ENCODE measurements at places on chromosomes 11 and 22.
A peak's percentile ranks its signal among the peaks of the same experiment; 100 is the strongest.

- DNase-seq: no peak
These were observed 1098.0 kb downstream of the BRD1 start for GRCh38 chr22:48729499-48730171.

DNA sequence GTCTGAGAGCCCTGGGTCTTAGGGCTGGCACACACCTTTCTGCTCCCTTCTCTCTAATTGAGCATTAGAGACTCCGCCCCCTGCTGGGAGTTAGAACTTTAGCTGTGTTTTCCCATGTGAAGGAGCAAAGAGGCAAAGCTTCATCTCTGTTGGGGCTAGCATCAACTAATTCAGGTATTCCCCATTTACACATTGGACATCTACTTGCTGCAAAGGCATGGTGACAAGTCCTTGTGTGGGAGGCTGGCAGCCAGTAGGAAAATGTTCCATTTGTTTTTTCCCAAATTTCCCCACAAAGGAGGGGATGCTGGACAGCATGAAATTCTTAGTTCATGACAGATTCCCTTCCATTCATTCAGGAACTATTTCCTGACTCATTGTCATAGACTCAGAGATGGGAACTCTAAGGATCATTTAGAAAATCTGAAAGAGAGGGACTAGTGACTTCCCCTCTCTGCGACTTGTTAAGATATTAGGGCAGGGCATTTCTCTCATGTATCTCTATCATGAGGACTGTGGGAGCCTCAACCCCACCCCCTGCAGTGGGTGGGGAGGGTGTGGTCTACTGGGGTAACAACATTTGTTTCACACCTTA, 3.6 kb downstream of the CD44 start:
- DNase-seq: peak; percentile 71

DNA sequence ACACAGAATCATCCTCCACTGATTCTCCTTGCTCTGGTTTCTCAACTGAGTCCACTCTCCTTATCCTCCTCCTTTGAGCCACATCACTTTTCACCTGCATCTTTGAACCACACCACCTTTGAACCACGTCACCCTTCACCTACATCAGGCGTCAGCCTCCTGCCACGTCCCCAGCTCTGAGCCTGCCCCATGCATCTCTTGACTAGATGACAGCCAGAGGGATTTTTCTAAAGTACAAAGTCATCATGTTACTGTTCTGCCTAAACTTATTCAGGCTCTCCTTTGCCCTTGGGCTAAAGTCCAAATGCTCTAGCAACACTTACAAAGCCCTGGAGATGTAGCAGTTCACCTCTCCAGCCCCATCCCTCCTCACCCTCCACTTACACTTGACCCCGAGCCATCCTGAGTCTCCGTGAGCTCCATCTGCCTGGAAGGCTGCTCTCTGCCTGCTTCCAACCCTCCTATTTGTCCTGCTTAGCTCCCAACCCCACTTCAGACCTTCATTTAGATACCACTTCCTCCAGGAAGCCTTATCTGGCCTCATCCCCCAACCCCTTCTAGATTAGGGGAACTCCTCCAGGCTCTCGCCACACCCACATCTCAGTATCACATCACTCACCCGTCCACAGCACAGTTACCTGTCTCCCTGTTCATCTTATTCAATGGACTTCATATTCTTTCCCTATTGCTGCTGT, 3.7 kb upstream of the MS4A10 start:
- DNase-seq: no peak

DNA sequence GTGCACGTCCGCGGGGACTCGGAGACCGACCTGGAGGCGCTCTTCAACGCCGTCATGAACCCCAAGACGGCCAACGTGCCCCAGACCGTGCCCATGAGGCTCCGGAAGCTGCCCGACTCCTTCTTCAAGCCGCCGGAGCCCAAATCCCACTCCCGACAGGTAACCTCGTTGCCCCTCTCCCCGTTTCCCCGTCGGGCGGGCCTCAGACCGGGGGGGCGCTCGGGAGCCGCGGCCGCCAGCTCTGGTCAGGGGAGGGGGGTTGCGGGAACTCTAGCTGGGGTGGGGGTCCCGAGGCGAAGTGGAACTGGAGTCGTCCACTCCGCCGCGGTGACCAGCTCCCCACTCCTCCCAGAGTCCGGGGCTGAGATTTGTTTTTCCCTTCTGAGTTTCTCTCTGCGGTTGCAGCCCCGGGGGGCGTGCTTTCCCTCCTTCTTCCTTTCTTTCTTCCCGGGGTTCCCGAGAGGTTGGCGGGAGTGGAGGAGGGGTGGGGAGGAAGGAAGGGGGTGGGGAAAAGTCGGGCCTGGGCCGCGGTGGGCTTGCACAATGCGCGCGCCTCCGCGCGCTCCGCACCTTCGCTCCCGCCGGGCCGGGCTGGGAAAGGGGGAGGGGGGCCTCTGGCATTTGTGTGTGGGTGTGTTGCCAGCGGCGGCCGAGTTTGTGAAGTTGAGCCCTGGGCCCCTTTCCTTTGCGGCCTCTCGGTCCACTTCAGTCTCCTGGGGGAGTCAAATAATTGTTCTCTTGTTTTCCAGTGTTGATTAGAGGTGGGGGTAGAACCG, 952 bp downstream of the YAP1 start:
- DNase-seq: no peak

DNA sequence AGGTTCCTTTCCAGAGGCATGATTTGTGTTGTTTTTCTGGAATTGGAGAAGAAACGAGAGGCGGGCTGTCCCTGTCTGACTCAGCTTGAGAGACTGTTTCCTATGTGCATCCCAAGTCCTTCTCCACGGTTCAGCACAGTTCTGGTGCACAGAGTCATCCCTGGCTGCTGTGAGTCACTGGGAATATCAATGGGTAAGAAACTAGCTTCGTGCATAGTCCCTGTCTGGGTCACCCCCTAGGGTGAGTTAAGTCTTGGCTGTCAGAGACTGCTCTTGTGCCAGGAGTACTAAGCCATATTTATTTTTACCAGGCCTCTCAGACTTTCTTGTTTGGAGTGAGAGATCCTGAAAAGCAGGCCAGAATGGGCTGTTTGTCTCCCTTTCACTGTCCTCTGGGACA, 2.4 kb upstream of the LRP4 start:
- no peak for DNase-seq

DNA sequence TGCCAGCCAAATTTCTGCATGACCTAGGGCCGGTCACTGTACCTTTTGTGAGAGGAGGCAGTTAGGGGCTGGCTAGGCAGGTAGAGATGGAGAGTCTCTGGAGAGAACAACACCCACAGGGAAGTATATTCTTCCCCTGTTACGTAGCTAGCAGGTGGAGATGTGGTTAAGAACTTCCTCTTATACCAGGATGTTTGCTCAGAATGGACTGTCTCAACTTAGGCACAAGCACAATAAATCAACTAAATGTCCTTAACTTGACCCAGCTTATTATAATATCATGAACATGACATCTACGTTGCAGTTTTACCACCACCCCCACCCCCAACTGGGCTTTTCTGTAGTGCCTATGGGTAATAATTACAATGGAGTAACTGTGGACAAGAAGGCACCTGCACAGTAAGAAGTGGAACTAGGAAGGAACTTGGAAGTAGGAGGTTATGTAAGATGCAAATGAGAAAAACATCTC, 60.7 kb upstream of the MPEG1 start:
- no peak for DNase-seq

DNA sequence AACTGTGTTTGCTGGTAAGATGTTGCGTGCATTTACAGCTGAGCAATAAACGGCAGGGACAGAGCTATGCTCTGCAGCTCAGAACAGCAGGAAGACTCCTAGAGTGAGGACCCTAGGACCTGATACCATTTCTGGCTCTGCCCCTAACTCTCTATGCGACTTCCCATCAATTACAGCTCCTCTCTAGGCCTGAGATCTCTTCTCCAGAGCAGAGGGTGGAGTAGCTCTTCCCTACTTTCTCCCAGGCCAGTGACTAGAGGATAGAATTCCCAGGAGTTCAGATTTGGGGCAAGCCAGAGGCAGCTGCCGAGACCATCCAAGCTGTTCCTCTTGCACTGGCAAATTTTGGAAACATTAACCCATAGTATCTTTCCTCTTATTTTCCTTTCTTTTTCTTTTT, 12.8 kb upstream of the SCGB1A1 start:
- no peak for DNase-seq

- no peak for DNase-seq
These were observed 183.1 kb downstream of the NAV2 start for GRCh38 chr11:19895776-19896175.

- no peak for DNase-seq
These were observed 97.1 kb downstream of the EXT2 start for GRCh38 chr11:44192462-44193100.

Data from stimulated activated CD4-positive, alpha-beta T cell treated with anti-CD3 and anti-CD28 coated beads, Interleukin-4, amount 100 ng/mL, for 4 hours (primary cell).